ENCODE measurements at places on chromosomes 1 and 21.
A peak's percentile ranks its signal among the peaks of the same experiment; 100 is the strongest.

GRCh38 chr1:34639701-34640100 lies 115.1 kb upstream of the GJB5 start:
- no peak for DNase-seq

- peak; percentile 82 for DNase-seq
Observed at GRCh38 chr1:39105061-39105840, 79.1 kb downstream of the NDUFS5 start.

DNA sequence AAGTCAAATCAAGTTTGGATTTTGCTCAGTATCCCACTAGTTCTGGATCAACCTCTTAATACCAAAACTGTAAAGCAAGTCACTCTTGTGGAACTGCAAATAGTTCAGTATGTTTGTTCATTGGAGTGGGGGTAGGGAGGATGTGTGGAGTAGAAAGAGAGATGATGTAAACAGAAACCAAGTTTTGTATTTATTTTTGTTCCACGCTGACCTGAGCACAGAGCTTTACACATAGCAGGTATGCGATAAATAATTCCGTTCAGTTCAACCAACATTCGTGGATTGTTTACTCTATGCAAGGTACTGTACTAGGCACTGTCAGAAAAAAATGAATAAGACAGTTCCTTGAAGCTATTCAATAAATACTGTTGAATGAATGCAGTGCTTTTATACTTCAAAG lies 4.5 kb upstream of the ZNF644 start:
- DNase-seq = no peak

DNA sequence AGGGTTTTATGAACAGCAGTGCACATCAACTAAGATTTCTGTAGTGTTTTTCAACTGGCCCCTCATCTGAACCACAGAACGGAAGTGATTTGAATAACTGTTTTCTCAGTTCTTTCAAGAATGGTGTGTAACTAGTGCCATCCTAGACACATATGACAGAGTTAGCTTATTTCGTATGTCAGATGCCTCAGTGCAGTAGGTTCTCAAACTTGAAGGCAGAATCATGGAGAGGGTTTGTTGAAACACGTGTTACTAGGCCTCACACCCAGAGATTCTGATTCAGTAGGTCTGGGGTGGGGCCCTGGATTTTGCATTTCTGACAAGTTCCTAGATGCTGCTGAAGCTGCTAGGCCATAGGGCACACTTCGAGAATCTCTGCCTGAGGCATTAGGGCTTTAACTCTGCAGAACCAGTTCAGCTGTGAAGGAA lies 49.0 kb downstream of the SCCPDH start:
- no peak for DNase-seq

GRCh38 chr1:173023343-173023742 lies 27.4 kb downstream of the TNFSF18 start:
- no peak for DNase-seq

DNA sequence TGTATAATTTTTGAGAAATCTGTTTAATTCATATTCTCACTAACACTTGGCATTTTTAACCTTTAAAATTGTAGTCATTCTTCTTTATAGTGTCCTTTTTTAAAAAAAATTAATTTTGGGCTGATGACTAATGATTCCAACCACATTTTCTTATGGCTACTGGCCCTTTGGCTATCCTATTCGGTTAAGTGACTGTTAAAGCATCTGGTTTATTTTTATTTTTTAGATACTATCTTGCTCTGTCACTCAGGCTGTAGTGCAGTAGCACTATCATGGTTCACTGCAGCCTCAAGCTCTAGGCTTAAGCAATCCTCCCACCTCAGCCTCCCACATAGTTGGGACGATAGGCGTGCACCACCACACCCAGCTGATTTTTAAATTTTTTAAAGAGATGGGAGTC lies 723.2 kb upstream of the CXADR start:
- DNase-seq = no peak

- DNase-seq = peak; percentile 71
Observed at GRCh38 chr1:228647523-228648444, 87.5 kb upstream of the RHOU start.

Data from cardiac muscle cell (in vitro differentiated cells and primary cell).